ENCODE measurements at places on chromosomes 11 and 22.

- no peak for ATAC-seq
Observed at GRCh38 chr22:49107961-49108530, 719.6 kb downstream of the BRD1 start.

- ATAC-seq, result peak; percentile 63
Observed at GRCh38 chr11:76823481-76824028, 37.2 kb upstream of the ACER3 start.

DNA sequence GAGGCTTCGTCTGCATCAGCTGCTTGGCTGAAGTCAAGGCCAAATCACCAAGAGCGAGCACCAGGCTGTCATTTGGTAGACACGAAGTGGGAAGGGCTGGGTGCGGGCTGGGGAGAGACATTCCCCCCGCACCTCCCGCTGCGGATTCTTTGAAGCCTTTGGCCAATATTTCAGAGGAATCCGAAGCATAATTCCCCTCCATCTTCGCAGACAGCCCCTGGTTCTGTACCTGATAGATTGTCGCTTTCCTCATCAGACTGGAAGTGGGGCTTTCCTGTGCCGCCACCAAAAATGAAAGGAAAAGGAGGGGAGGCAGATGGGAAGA, 15.3 kb downstream of the BLID start:
- ATAC-seq, result no peak

DNA sequence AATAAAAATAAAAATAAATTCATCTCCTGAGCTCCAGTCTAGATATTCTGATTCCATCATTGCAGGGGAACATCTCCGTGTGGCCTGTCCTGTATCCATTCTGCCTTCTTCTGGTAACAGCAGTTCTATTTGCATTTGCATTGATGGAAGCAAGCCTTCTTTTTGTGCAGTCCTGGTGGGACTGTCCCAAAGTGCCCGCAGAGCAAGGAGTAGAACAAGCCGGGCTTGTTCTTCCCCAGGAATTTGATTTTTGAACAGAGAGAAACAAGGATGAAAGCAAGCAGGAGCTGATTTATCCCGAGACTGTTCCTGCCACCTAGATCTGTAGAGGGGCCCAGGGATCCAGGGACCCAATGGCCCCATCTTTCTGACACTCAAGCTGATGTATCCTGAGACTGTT, 65.4 kb downstream of the SYN3 start:
- ATAC-seq, result no peak

Data from esophagus mucosa (tissue), 1 donor.